ENCODE measurements at places on chromosomes 6 and 20.

DNA sequence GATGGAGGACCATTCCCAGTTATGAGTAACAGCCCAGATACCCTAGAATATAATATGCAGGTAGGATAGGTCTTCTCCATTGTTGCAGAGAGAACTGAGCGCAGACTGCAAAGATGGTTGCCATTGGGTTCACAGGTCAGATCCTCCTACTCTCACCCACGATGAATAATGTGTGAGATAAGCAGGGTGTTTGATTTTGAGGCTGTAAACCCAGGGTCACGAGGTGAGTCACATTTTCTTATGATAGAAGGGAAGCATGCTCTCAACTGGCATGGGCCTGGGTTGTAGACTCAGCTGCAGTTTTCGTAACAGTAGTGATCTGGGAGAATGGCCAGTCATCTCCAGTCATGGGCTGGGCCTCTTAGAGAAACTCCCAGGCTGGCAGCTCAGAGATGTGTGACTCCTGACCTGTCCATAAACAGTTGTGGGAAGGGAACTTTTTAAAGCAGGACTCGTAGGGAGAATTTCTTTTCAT lies 74.2 kb downstream of the CD164 start:
- peak; percentile 88 for DNase-seq

DNA sequence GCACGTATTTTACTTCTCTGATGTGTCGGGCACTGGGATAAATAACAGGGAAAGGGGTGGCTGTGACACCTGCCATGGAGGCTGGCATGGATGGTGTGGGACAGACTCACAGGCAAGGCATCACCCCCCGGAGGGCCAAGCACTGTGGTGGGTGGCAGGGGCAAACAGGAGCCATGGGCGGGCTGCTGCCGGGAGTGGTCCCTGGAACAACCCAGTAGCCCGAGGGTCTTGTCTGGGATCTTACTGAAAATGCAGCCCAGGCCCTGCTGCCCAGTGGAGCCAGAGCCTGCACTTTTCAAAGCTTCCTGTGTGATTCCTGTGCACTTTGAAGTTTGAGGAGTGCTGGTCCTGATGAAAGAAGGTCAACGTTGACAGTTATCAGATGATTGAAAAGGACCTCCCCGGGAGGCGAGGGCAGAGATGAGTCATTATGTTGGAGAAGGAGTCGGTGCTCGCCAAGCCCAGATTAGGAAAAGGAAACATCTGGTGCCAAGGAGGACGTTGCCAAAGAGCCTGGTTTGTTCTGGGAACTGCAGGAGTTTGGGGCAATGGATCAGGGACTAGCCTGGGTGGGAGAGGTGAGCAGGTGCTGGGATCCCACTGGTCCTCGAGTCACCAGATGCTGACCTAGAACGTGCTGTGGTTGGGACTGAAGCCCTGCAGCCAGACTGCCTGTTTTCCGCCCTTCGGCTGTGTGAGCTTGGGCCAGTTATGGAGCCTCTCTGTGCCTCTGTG lies 130.0 kb upstream of the GGTLC1 start:
- DNase-seq, result no peak

DNA sequence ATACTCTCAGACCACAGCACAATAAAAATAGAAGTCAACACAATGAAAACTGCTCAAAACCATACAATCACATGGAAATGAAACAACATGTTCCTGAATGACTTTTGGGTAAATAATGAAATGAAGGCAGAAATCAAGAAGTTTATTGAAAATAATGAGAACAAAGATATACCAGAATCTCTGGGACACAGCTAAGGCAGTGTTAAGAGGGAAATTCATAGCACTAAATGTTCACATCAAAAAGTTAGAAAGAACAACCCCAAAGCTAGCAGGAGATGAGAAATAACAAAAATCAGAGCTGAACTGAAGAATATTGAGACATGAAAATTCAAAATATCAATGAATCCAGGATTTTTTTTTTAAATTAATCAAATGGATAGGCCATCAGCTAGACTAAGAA lies 183.3 kb downstream of the BACH2 start:
- no peak for DNase-seq

- DNase-seq, result peak; percentile 16
Observed at GRCh38 chr6:19024737-19025136, 637.6 kb downstream of the RNF144B start.

GRCh38 chr20:51525241-51526105 lies 17.0 kb downstream of the NFATC2 start:
- no peak for DNase-seq

- no peak for DNase-seq
Observed at GRCh38 chr6:47690214-47690613, 8.2 kb upstream of the ADGRF4 start.

DNA sequence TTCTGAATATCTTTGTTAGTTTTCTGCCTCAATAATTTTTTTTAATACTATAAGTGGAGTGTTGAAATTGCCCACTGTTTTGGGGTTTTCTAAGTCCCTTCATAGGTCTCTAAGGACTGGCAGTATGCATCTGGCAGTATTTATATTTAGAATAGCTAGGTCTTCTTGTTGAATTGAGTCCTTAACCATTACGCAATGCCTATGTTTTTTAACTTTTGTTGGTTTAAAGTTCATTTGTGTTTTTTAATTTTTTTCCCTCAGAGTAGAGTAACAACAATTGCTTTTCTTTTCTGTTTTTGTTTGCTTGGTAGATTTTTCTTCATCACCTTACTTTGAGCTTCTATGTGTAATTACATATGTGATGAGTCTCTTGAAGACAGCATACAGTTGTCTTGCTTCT lies 375.9 kb upstream of the EYS start:
- DNase-seq, result no peak

DNA sequence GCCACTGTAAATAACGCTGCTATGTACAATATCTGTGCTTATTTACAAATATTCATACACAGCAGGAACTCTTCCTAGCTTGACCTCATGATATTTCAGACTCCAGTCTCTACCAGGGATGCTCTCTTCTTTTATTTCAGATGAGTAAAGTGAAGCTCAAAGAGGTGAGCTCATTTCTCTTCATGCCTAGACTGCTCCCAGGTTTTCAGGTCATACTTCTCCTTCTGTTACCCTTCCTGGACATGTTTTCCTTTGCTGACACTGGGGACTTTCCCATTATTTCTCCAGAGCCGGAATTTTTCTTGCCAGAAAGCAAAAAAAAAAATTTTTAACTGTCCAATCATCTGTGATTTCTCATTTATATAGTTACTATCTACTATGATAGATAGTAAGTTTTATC lies 147.2 kb upstream of the DST start:
- DNase-seq, result no peak

- DNase-seq, result no peak
Observed at GRCh38 chr6:42389736-42390135, 62.0 kb downstream of the TRERF1 start.

- DNase-seq, result no peak
Observed at GRCh38 chr6:37840143-37840939, 20.8 kb downstream of the ZFAND3 start.

DNA sequence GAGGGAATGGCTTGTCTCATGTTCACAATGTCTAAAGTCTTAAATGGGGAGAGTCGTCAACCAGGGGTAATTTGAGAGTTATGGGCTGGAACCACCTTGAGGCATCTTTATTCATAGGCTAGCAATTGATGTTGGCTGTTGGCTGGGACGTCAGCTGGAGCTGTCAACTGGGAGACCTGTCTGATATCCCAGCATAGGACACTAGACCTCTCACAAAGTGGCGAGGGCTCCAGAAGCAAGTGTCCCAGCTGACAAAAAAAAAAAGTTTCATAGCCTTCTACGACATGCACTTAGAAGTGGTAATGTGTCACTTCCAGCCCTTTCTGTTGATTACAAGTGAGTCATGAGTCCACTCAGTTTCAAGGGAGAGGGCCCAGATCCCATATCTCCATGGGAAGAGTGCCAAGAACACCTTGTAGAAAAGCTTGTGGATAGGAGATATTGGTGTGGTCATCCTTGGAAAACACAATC lies 278.0 kb downstream of the ESR1 start:
- DNase-seq, result no peak

DNA sequence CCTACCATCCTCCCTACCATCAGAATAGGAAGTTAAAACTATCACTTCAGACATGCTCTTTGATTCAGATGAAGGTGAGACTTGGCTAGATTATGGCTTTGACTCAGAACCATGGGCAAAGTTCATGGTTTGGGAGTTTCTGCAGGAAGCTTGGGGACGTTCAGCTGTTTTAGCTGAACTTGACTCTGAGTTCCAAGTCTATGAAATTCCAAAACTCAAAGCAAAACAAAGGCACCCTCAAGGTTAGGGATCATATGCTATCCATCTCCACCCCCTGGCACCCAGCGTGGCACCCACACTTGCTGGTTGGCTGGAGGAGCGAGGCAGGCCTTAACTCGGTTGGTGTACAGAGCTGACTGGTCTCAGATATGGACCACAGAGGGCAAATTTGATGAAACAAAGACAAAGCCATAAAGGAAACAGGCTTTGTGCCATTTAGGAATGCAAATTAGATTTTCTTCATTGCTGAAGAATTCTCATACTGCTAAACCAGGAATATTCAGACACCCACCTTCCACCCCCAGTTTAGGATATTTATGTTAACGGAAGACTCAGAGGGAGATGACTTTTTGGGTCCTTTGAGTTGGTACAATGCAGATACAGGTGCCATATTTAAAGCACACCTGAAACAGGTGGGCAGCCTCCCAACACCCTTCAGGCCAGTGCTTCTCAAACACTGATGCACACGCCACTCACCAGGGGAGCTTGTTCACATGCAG lies 88.4 kb upstream of the SLC22A16 start:
- DNase-seq, result no peak

DNA sequence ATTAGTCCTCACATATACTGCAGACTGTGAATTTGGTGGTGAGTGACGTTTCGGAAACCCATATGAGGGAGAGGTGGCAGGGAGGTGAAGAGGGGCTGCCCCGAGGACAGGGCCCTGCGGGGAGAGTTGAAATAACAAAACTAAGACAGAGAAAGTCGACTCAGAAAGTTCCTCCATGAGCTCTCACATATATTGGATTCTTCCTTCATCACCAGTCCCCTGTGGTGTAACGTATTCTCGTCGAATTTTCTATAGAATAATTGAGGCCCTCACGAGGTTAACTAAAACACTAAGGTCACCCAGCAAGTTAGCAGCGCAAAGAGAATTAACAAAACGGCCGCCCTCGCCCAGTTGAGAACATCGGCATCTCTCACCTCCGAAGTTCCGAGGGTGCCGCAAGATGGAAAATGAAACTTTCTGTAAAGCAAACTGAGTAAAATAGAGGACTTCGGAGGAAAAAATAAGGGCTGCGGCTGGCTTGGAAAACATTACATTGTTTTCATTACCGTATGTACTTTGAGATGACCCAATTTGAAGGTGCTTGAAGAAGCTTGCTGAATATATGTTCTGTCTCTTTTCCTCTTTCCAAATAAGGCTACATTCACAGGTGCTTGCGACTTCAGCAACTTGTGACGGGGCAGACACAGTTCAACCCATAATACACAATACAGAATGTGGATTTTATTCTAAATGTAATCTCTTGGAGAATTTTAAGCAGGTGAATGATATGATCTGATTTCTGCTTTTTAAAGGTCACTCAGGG lies 490.9 kb upstream of the JARID2 start:
- no peak for DNase-seq

- DNase-seq, result no peak
Observed at GRCh38 chr20:62627901-62628612, 14.2 kb upstream of the SLCO4A1 start.

- DNase-seq, result no peak
Observed at GRCh38 chr6:167750956-167751358, 75.8 kb upstream of the AFDN start.

All from hematopoietic multipotent progenitor cell treated with erythropoietin and hydrocortisone succinate and interleukin-3 and kit ligand, for 8 days (in vitro differentiated cells).